NK-92 treated with Interleukin-12 subunit alpha and Interleukin-12 subunit beta, amount 100 ng/mL, for 24 hours (cell line): ENCODE measurements at places on chromosomes 4 and X.
A peak's percentile ranks its signal among the peaks of the same experiment; 100 is the strongest.

DNA sequence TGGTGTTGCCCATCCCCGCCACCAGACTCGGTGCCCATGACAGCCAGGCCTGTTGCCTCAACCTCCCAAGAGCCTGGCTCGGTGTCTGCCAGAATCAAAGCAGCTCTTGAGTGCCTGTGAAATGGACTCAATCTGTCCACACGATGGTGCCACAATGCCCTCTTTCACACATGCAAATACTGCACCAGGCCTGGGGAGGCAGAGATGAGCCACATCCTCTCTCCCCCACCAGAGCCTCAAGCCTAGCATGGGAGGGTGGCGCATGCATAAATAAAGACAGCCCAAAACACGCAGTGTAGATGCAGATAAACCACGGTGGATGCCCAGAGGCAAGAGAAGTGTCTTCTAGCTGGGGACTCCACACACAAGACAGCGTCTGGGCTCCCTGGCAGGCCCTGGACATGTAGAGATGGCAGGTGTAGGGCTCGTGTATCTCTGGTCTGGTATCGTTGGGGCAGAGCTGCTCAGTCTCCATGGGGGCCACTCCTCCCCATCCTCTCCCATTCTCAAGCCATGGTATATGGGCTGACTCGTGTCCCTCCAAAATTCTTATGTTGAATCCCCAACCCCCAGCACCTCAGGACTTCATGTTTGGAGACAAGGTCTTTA lies 65.6 kb downstream of the JAKMIP1 start:
- DNase-seq, result peak; percentile 71

GRCh38 chr4:7893539-7893938 lies 46.1 kb downstream of the AFAP1 start:
- no peak for DNase-seq

DNA sequence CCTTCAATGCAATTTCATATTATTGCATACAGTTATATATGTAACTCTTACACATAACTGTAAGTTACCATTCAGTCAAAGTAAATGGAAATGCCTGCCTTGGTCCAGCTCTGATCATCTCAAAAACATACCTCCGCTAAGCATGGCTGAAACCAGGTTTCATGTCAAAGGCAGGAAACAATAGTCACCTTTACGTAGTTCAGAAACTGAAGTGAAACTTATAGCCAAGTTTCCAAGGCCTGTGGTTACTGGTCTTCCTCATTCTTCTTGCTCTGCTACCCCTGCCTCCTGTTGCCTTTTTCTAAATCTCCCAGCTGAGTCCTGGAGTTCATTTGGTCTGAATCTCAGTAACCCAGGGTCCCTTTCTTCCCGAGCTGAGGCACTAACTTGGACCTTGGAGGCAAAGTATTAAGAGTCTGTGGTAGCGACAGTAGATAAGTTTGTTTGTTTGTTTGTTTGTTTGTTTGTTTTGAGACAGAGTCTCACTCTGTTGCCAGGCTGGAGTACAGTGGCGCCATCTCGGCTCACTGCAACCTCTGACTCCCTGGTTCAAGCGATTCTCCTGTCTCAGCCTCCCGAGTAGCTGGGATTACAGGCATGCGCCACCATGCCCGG lies 30.8 kb downstream of the DAPP1 start:
- DNase-seq, result no peak

GRCh38 chr4:76801621-76802235 lies 96.2 kb downstream of the SOWAHB start:
- no peak for DNase-seq

- no peak for DNase-seq
Observed at GRCh38 chrX:129144172-129145038, 378.9 kb downstream of the SMARCA1 start.

- DNase-seq, result no peak
Observed at GRCh38 chr4:23871426-23871825, 18.4 kb downstream of the PPARGC1A start.

GRCh38 chr4:90183254-90183653 lies 56.1 kb downstream of the CCSER1 start:
- DNase-seq, result no peak

- no peak for DNase-seq
Observed at GRCh38 chr4:151429957-151430570, 21.1 kb downstream of the FHIP1A start.

- no peak for DNase-seq
Observed at GRCh38 chr4:140078366-140078765, 75.6 kb downstream of the MAML3 start.

GRCh38 chr4:19987746-19988145 lies 264.0 kb upstream of the SLIT2 start:
- DNase-seq, result no peak

DNA sequence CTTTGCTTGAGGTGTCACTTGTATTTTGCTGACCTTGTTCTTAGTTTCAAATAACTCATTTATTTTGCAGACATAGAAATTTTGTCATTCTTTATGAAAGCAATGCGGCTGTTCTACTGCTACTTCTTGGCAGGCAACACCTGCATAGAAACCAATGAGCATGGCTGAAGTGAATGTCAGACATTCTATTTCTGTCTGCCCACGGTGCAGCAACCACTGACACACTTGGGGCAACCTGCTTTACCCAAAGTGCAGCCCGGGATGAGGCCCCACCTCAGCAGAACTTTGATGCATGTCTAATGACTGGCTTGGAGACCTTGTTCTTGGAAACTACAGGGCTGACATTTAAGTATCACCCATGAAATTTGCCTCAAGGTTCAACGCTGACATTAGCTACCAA lies 93.6 kb downstream of the RBM47 start:
- no peak for DNase-seq

DNA sequence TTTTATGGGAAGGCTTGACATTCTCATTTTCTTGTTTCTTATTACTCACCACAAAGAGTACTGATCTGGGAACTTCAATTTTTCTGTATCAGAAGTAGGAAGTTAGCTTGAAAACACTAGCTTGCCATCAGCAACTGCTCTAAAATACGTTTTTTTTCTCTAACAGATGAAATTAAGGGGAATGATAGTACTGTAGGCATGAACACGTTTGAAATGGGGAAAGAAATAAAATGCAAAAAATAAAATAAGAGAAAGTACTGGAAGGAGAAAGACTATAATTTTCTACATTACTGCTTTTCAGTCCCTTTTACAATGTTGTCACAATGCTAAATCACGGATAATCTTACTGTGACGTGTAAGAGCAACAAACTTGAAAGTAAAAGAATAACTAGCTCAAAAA lies 1.5 kb downstream of the RADX start:
- no peak for DNase-seq

DNA sequence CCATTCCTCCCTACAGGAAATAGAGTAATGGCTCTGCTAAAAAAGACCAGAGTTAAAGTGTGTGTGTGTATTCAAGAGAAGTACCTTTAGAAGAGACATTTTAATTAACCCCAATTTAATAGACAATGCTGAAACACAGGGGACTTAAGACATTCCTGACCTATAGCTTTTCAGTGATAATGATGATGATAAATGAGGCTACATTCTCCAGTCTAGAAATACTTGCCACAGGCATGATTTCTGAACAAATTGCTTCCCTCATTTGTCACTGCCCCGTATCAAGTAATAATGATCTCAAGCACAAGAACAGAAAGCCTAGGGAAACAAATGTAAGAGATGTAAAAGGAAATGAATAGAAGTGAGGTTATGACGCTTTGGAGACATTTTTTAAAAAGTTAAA lies 117.1 kb downstream of the UNC5C start:
- DNase-seq, result no peak

DNA sequence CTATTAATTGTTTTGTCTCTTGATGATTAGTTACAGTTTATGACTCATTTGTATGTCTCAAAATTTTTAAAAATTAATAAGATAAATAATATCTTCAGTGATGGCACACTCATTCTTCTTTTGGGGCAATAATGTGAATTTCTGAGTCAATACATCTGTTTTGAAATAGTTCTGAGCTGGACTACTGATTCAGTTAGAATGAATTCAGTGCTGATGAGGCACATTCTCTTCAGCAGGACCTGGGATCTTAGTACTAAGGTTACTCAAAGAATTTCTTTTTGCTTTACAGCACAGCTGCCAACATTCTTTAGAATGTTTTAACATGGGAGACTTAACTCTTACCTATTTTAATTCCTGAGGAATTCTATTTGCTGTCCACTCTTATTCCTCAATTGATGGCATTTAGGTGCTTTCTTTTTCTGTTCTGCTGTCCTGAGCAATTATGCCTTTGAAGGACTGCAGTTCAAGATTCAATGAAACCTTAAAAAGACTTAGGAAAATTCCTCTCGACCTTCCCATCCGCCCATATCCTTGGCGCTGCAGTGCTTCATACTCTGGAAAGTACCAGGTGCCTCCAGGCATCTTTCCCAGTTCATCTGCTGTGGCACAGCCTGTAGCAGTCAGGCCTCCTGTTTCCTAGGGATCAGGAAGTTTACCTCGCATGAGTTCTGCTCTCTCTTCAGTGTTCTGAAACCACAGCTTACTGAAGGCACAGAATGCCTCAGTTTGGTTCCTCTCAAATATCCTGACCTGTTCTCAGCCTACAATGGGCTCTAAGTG lies 213.7 kb downstream of the FSTL5 start:
- DNase-seq, result no peak

GRCh38 chrX:65644621-65645289 lies 22.7 kb upstream of the MSN start:
- DNase-seq, result no peak

DNA sequence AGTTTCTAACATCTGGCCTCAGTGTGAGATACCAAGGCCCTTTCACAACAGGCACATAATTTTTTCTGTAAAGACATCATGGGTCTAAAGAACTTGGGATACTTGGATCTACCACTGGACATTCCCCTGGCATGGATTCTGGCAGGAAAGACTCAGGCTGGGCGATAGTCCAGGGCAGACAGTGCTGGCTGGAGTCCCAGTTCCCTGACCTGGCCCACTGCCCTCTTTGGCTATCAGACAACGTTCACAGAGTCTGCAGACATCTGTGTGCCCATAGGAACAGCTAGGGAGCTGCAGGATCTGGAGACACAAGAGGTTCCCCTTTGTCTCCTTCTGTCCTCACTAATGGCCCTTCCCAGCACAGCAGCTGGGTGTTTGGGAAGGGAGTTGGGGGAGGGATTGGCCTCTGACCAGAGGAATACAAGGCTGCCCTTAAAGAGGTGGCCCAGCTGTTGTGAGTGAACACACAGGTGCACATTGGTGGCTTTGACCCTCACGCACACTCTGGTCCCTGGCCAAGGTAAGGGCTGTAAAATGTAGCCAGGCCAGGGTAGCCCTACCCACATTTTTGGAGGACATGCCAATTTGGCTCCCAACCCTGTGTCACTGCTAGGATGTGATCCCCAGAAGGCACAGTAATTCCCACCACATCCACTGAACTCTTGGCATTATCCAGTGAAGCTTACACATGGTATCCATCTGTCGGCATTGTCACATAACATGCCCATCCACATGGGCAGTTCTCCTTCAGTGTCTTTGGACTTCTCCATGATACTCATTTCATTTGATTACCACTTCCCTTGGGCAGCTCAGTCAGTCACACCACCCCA lies 72.3 kb downstream of the SOX3 start:
- DNase-seq, result no peak

GRCh38 chr4:172897046-172897445 lies 271.6 kb upstream of the GALNT7 start:
- DNase-seq, result no peak

GRCh38 chr4:115117651-115118050 lies 4.2 kb upstream of the NDST4 start:
- DNase-seq, result no peak

GRCh38 chr4:173442223-173442932 lies 43.5 kb upstream of the SCRG1 start:
- no peak for DNase-seq

DNA sequence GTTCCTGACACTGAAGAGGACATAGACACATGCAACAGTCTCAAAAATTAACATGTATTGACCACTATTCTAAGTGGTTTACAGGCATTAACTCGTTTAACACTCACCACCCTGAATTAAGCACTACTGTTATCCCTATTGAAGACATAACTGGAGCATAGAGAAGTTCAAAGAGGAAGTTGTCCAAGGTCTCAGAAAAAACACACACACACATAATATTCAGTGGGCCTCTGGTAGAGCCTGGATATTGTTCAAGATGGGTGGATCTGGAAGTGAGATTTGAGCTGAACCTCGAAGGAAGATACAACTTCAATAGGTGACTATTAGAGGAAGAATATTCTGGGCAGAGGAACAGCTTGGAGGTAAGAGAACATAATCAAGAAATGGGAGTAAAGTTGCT lies 334.9 kb downstream of the HNRNPD start:
- no peak for DNase-seq

GRCh38 chr4:181078196-181078595 lies 1165.0 kb upstream of the TENM3 start:
- no peak for DNase-seq

DNA sequence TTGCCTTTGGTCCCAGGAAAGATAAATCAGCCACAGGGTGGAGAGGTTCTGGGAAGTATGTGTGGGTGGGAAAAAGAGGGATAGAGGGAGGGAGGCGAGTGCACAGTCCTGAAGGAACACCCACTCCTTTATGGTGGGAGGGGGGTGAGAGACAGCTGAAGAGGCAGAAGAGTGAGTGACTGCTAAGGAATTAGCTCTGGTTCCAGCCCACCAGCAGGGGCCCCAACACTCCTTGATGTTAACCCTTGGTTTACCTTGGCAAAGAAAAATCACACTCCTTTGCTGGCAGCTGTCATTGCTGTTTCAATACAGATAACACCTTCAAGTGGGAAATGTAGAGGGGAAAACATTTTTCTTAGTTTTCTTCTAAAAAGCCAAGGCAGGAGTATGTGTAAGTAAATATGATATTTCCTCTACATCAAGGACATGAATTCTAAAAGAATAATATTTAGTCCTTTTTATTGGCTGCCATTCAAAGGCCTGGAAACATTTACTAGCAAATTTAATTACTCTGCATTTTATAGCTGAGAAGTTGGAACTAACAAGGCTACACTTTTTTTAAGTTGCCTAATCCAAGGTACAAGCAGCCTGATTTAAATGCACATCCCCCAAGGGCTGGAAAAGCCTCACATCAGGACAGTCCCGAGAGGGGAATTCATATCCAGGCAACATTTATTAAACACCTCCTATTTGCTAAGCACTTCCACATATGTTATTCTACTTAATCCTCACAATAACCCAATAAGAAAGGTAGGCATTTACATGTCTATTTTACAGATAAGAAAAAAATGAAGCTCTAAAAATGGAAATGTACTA lies 81.7 kb downstream of the HS6ST2 start:
- no peak for DNase-seq

DNA sequence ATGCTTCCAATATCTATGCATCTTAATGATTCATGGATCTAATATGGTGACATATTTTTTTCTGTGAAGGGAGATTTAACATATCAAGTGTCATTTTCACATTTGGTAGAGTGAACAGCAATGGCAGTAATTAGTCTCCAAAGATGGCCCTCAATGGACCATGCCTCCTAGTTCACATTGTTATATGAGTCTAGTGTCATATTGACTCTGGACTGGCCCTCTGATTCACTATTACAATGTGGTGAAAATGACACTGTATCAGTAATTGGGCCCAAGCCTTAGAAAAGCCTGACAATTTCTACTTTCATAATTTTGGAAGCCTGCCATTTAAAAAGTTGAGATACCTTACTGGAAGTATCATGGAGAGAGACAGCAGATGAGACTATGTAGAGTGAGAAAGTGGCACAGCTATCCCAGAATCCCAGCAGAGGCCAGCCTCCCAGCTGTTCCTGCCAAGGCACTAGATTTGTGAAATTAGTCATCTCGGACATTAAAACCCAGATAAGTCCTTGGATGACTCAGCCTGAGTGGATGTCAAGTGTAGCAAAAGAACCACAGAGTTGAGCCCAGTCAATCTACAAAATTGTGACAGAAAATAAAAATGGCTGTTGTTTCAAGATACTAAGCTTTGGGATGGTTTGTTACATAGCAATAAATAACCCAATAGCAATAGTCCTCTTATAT lies 68.4 kb downstream of the ARHGEF38 start:
- DNase-seq, result no peak
